ENCODE measurements at places on chromosomes 2 and 18. TPM values are rescaled to one million over a fixed set of nuclear protein-coding genes. Genes with fewer than 3 reads are reported as not detected.

DNA sequence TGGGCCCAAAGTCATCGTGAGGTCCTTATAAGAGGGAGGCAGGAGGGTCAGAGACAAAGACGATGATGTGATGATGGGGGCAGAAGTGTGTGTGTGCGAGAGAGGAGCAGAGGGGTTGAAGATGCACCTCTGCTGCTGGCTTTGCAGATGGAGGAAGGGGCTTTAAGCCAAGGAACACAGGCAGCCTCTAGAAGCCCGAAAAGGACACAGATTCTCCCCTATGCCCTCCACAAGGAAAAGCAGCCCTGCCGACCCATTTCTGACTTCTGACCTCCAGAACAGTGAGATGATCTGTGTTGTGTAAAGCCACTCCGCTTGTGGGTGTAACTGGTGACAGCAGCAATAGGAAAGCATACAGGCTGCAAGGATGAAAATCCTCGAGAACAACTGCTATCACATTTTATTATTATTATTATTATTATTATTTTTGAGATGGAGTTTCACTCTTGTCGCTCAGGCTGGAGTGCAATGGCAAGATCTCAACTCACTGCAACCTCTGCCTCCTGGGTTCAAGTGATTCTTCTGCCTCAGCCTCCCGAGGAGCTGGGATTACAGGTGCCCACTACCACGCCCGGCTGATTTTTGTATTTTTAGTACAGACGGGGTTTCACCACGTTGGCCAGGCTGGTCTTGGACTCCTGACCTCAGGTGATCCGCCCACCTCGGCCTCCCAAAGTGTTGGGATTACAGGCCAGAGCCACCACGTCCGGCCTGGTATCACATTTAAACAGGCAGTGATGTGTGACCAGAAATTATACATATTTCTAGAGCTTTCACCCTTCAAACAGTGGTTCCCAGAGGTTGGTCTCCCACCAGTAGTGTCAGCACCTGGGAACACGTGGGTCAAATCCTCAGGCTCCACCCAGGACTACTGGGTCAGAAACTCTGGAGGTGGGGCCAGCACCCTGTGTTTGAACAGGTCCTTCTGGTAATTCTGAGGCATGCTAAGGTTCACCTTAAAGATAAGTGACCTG is 170.5 kb downstream of the TGIF1 start:
- DNase-seq: no peak

DNA sequence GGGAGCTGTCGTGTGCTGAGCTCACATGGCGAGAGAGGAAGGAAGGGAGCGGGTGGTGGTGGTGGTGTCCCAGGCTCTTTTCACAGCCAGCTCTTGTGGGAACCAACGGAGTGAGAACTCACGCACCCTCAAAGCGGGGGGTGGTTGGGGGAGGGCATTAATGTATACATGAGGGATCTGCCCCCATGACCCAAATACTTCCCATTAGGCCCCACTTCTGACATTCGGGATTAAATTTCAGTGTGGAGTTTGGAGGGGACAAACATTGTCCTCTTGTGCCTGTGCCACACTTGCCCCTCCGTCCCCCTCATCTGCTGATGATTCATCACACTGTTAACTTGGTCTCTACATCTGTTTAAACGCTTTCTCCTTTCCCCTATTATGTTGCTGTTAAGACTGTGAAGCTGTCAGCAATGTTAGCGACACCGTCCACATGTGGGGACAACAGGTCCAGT is 22.5 kb downstream of the INPP4A start:
- peak; percentile 23 for DNase-seq

GRCh38 chr2:12978066-12978835 is 261.5 kb downstream of the TRIB2 start:
- DNase-seq: no peak

GRCh38 chr18:4260107-4260506 is 195.0 kb downstream of the DLGAP1 start:
- DNase-seq: no peak

GRCh38 chr2:47283659-47284058 is 119.3 kb upstream of the MSH2 start:
- DNase-seq: no peak

DNA sequence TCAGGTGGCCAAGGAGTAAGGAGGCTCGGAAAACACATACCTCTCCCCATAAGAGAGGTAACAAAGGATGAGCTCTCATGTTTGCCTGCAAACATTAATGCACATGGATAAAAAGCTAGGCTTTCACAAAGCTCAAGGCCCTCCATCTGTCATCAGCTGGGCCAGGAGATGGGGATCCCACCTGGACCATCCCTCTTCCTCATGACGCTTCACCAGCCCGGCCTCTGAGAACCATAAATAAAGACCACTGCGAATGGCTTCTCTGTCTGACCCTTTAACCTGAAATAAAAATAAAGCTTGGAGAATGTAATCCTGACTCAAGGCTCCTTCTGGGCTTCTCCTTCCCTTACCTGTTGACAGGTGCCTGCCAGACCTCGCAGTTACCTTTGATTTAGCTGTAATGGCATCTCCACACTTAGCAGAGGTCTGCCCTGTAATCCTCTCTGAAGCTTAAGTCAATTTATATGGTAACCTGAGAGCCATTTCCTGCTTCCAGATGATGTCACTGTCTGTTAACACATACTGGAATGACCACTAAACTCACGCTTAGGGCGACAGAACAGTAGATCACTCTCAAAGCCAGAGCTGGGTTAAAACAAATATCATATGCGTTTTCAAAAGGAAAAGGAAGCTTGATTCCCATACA is 29.3 kb upstream of the FOXI3 start:
- DNase-seq: no peak

DNA sequence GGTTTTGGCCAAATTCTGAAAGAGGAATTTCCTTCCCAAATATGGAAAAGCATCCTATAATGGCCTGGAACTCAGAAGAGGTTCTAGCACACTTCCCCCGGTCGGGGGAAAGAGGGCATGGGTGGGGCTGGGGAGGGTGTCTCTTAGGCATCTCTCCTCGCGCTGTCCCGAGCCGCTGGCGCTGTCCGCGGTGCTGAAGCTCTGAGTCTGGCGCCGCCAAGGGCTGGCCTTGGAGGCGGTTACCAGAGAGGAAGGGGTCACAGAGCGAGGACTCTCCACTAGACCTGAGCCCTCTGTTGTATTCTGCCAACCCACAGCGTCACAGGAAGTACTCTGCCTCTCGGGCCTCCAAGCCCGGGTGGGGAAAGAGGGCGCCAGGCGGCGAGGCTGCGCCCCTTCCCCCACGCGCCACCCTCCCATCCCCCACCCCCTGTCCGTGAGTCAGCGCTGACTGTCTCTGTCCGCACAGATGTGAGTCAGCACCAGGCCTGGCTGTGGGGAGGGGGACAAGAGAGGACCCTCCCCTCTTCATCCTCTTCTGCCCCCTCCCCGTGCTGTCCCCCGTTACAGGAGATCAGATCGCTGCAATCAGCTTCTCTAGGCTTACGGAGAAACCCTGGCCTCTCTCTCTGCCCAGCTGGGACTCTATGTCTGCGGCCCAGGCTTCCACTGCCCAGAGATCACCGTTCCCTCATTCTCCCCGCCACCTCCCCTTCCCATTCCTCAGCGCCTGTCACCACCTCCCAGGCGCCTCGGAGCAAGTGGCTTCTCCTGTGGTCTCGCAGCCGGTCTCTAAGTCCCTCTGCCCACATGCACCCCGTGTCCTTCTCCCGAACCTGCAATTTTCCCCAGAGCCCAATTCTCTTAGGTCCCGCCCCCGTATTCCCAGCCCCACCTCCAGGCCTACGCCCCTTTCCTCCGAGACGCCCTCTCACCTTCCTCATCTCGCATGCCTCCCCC is 779 bp downstream of the PTPRN start:
- peak; percentile 58 for DNase-seq

- no peak for DNase-seq
These were observed 4.1 kb downstream of the SFTPB start for GRCh38 chr2:85663594-85664565.

SRBD1 gene
- 14.1 TPM for total RNA-seq

ASB18 gene
- not detected for total RNA-seq
